ENCODE measurements at places on chromosomes 5 and 9. TPM values are rescaled to one million over a fixed set of nuclear protein-coding genes. Genes with fewer than 3 reads are reported as not detected.

SLC6A7 gene
- not detected for total RNA-seq

TRPM6 gene
- total RNA-seq: not detected

PAIP1 gene
- 37.0 TPM for total RNA-seq

DNA sequence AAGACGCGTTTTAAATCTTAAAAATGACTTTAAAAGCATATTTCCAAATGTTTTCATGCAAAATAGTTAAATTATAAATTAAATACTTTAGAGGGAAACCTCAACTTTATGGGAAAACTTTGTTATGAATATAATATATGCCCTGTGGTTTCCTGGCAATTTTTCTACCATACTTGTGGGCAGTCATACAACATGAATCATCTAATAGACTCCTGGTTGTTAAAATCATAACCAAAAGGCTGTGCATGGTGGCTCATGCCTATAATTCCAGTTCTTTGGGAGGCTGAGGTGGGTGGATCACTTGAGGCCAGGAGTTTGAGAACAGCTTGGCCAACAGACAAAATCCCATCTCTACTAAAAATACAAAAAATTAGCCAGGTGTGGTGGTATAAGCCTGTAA is 18.2 kb downstream of the ATP10B start:
- DNase-seq: no peak
- H3K4me3 ChIP-seq: no peak overlapping the region
- no peaks in the 10 kb centered on the region for H3K4me1 ChIP-seq
- no peaks in the 10 kb centered on the region for H3K27me3 ChIP-seq
- no peaks in the 10 kb centered on the region for H3K36me3 ChIP-seq

GRCh38 chr9:126335837-126336735 is 9.5 kb downstream of the MVB12B start:
- no peak overlapping the region for H3K27ac ChIP-seq
- H3K4me3 ChIP-seq: no peak overlapping the region

DNA sequence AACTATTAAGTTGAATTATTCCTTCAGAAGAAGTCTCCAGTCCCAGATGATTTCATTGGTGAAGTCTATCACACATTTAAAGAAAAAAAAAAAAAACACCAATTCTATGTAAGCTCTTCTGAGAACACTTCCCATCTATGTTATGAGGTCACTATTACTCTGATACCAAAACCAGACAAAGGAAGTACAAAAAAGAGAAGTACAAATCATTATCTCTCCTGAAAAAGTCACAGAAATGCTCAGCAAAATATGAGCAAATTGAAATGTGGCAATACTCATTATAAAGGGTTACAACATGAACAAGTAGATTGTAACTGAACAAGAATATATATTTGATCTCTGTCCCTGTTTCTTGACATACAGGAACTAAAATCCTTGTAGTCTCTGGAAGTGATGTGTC is 280.4 kb downstream of the TLE1 start:
- H3K4me3 ChIP-seq: no peak overlapping the region
- no peaks in the 10 kb centered on the region for H3K4me1 ChIP-seq
- no peaks in the 10 kb centered on the region for H3K36me3 ChIP-seq
- no peak for DNase-seq
- H3K27me3 ChIP-seq: no peaks in the 10 kb centered on the region

DNA sequence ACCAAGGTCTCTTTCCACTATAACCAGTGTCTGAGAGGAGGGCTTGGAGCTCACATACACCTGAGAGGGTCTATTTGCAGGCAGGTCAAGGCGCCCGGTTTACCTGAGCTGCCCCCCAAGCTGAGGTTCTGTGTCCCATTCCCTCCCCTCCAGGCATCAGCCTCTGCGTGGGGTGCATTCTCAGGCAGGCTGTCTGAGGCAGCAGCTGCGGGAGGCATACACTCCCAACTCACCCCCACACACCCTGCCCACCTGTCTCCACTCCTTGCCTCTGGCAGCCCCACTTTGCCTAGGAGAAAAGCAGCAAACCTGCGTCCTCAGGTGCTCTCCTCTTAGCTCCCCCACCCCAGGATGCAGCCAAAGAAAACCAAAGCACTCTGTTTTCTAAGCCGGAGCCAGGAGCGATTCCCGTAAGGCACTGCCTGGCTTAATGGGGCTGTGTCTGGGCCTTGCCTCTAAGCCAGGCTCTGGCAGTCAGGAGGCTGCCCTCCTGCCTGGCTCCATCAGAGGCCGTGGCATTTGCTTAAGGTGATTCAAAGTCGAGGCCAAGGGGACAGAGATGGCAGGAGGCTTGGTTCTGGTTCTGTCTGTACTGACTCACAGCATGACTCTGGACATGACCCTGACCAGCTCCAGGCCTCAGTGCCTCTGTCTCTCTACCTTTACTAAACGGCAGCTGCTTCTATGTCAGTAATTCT is 139.2 kb upstream of the TRIM32 start:
- no peaks in the 10 kb centered on the region for H3K27me3 ChIP-seq
- H3K36me3 ChIP-seq: no peaks in the 10 kb centered on the region
- DNase-seq: no peak
- peaks cover 3% of the 10 kb centered on the region for H3K4me1 ChIP-seq
- no peak overlapping the region for H3K27ac ChIP-seq

IFNB1 gene
- 0.61 TPM for total RNA-seq

DNA sequence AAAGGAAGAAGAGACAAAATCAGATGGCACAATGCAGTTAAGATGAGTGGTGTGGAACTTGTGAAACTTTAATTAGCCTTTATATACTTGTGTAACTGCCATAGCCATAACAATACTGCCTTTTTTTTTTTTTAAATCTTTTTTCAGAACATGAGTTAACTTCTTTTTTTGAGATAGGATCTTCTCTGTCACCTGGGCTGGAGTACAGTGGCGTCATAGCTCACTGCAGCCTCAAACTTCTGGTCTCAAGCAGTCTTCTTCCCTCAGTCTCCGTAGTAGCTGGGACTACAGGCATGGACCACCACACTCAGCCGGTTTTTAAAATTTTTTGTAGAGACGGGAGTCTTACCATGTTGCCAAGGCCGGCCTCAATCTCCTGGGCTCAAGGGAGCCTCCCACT is 37.2 kb downstream of the GPBP1 start:
- H3K4me3 ChIP-seq: no peak overlapping the region
- no peak for DNase-seq
- H3K4me1 ChIP-seq: peaks cover 32% of the 10 kb centered on the region
- no peaks in the 10 kb centered on the region for H3K27me3 ChIP-seq
- H3K27ac ChIP-seq: peak overlapping the region; percentile 0

DNA sequence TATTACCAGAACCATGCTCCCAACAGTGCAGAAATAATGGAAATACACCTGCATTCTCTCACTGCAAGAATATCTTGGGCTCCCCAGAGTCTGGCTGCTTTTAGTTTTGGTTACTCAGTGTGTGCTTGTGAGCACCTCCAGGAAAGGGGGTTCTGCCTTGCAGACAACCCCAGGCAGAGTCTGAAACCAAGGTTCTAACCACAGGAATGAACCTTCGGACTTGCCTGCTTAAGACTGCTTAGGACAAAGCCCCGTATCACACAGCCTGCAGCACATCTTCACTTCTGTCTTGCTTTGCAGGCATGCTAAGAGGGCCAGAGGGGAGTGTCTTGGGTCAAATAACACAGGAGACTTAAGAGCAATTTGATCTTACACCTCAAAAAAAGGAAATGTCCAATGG is 94.8 kb upstream of the SPATA31C2 start:
- DNase-seq: no peak
- H3K4me3 ChIP-seq: no peak overlapping the region
- H3K36me3 ChIP-seq: no peaks in the 10 kb centered on the region
- no peak overlapping the region for H3K27ac ChIP-seq
- peaks cover 41% of the 10 kb centered on the region for H3K27me3 ChIP-seq

DNA sequence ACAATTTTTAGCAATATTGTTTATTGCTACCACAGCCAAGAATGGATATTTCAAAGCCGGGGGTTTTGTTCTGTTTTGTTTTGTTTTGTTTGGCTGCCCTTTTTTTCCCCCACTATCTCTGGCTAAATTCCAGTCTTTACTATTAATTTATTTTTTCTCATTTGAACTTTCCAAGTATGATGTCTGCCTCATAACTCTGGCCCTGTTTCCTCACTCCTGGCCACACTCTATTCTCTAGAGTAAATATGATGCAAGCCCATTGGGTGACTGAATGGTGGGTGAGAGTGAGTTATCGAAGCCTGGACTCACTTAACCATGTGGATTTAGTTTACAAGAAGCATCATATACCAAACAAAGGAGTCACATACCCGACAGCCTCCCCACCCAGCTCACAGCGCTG is 41.9 kb downstream of the WDR36 start:
- H3K27me3 ChIP-seq: peaks cover 2% of the 10 kb centered on the region
- no peak for DNase-seq
- no peaks in the 10 kb centered on the region for H3K4me1 ChIP-seq
- no peaks in the 10 kb centered on the region for H3K36me3 ChIP-seq
- H3K27ac ChIP-seq: no peak overlapping the region

MPDZ gene
- total RNA-seq: not detected
